ENCODE measurements at places on chromosomes 1 and 21. TPM values are rescaled to one million over a fixed set of nuclear protein-coding genes. Genes with fewer than 3 reads are reported as not detected.

SH2D2A gene
- 6.9 TPM for total RNA-seq

GRCh38 chr1:199901341-199901740 lies 126.2 kb upstream of the NR5A2 start:
- H3K27me3 ChIP-seq: no peaks in the 10 kb centered on the region
- H3K36me3 ChIP-seq: peaks cover 11% of the 10 kb centered on the region

DNA sequence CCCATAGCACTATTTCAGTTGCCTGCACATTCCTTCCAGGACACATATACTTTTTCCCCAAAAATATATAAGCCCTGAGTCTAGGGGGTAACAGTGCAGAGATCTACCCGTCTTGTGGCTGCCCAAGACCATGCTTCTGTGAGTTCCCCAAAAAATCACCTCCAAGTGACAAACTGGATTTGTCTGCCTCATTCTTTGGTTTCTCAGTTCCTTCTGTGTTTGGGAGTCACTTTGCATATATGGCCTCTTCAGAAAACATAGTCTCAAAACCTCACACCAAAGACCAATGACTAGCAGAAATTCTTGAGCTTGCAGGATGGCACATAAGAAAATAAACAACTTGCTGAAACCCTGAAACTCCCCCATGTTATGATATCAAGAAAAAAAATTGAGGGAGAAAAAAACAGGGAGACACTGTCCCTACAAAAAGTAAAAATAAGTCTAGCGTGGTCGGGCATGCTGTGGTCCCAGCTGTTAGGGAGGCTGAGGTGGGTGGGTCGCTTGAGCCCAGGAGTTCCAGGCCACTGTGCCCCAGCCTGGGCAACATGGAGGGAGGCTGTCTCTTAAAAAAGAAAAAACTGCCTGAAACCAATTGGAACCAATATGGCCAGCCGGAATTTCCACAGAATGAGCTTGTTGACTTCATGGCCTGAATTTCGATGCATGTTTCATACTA lies 8.0 kb downstream of the JMJD4 start:
- peak overlapping the region; percentile 24 for H3K4me3 ChIP-seq
- no peak overlapping the region for H3K27ac ChIP-seq
- peaks cover 25% of the 10 kb centered on the region for H3K36me3 ChIP-seq
- peaks cover 40% of the 10 kb centered on the region for H3K4me1 ChIP-seq
- peaks cover 23% of the 10 kb centered on the region for H3K27me3 ChIP-seq
- DNase-seq: no peak

DNA sequence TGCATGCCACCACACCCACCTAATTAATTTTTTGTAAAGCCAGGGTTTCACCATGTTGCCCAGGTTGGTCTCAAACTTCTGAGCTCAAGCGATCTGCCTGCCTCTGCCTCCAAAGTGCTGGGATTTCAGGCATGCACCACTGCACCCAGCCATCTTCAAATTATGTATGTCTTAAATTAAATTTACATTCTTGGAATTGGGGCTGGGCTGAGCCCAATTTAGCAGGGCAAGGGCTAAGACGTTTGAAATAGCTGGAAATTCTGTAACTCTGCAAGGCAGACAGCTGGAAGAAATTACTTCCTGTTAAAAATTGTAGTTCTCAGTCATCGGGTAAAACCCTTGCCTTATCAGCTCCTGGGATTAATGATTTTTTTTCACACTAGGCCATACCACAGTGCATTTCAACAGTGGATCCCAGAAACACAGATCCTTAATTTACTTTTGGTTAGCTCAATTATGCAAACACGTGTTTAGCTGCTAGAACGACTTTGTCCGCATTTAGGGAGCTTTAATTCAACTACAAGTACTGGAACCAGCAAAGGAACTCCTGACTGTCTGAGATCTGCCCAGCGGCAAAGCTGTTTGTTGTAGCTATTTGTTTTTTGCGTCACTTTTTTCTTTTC lies 83.3 kb downstream of the OLFML3 start:
- no peak overlapping the region for H3K27ac ChIP-seq
- H3K4me3 ChIP-seq: no peak overlapping the region
- peaks cover 24% of the 10 kb centered on the region for H3K36me3 ChIP-seq
- peaks cover 24% of the 10 kb centered on the region for H3K27me3 ChIP-seq
- no peak for DNase-seq

DNA sequence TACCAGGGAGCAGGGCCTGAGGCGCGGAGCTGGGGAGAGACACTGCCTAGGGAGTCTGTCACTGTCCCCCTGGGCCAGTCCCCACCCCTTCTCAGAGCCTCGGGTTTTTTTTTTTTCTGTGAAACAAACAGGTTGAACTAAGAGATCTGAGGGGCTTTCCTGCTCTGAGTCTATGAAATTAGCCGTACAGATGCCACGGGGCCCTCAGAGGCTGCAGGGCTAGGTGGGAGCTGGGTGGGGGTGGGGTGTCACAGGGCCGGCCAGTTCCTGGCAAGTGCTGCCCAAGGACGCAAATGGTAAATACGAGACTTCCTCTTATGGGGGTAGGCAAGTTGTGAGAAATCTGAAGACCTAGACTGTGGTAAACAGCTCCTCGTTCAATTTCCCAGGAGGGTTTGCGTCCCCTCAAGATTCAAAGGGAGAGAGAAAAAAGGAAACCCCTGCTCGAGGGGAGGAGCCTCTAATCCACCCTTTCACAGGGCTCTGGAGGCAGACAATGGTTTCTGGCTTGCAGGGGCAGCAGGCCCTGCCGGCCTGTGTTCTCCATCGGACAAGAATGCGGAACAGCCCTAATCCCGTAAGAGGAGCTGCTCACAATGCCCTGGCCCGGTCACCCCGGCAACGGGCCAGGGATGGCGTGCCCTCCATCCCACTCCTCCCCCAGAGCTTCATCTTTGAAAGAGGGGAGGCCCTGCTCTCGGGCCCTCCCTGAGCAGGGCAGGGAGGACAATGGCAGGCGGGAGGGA lies 7.8 kb downstream of the NUAK2 start:
- peaks cover 32% of the 10 kb centered on the region for H3K36me3 ChIP-seq
- peak overlapping the region; percentile 54 for H3K4me3 ChIP-seq
- peak overlapping the region; percentile 99 for H3K27ac ChIP-seq

DNA sequence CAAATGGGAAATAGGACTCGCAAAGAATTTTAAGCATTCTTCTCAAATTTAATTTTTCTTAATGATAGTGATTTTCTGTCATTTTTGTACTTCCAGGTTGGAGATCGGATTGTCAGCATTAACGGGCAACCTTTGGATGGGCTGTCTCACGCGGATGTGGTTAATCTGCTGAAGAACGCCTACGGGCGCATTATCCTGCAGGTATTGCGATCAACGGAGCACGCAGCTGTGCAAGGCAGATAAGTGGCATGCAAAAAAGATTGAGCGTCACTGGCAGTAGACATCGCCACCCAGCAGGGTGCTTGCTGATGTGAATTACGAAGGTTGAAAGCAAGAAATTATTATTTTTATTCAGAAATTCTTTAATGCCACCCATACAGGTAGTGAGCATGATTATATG lies 65.9 kb upstream of the L1TD1 start:
- no peaks in the 10 kb centered on the region for H3K27me3 ChIP-seq
- no peak overlapping the region for H3K27ac ChIP-seq
- H3K36me3 ChIP-seq: peaks cover 7% of the 10 kb centered on the region
- no peak overlapping the region for H3K4me3 ChIP-seq
- H3K4me1 ChIP-seq: peaks cover 10% of the 10 kb centered on the region
- no peak for DNase-seq

CLCA4 gene
- not detected for total RNA-seq

DNA sequence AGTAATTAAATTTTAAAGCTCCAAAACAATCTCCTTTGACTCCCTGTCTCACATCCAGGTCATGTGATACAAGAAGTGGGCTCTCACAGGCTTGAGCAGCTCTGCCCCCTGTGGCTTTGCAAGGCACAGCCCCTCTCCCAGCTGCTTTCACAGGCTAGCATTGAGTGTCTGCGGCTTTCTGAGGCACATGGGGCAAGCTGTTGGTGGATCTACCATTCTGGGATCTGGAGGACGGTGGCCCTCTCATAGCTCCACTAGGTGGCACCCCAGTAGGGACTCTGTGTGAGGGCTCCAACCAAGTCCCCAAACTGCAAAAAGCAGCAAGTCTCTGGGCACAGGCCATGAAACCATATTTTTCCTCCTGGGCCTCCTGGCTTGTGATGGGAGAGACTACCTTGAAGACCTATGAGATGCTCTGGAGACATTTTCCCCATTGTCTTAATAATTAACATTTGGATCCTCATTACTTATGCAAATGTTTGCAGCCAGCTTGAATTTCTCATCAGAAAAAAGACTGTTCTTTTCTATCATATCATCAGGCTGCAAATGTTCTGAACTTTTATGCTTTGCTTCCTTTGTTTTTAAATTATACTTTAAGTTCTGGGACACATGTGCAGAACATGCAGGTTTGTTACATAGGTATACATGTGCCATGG lies 554.1 kb upstream of the OLFM3 start:
- DNase-seq: peak; percentile 75
- H3K27me3 ChIP-seq: no peaks in the 10 kb centered on the region
- no peak overlapping the region for H3K4me3 ChIP-seq
- H3K27ac ChIP-seq: no peak overlapping the region
- H3K4me1 ChIP-seq: no peaks in the 10 kb centered on the region

DNA sequence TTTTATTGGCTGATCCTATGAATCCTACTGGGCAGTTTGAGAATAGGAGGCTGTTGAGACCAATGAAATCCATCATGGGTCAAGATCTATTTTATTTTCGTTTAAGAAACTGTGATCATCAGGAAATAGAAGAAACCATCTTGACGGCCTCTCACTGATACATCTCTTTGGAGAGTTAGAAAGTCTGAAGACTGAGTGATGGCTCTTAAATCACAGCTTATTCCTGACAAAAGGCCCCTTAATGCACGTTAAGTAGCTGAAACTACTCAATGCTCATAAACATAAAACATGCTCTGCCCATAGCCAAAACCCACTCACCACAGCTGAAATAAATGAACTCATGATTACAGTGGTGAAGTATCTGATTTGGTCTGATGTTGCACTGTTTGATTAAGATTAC lies 784.5 kb upstream of the NEGR1 start:
- peaks cover 24% of the 10 kb centered on the region for H3K4me1 ChIP-seq
- H3K4me3 ChIP-seq: no peak overlapping the region
- DNase-seq: no peak
- H3K36me3 ChIP-seq: peaks cover 20% of the 10 kb centered on the region

GRCh38 chr1:220315070-220315839 lies 43.0 kb upstream of the RAB3GAP2 start:
- H3K4me1 ChIP-seq: peaks cover 6% of the 10 kb centered on the region
- H3K27me3 ChIP-seq: no peaks in the 10 kb centered on the region
- no peaks in the 10 kb centered on the region for H3K36me3 ChIP-seq
- no peak overlapping the region for H3K27ac ChIP-seq
- H3K4me3 ChIP-seq: no peak overlapping the region
- no peak for DNase-seq

RPE65 gene
- total RNA-seq: not detected

DNA sequence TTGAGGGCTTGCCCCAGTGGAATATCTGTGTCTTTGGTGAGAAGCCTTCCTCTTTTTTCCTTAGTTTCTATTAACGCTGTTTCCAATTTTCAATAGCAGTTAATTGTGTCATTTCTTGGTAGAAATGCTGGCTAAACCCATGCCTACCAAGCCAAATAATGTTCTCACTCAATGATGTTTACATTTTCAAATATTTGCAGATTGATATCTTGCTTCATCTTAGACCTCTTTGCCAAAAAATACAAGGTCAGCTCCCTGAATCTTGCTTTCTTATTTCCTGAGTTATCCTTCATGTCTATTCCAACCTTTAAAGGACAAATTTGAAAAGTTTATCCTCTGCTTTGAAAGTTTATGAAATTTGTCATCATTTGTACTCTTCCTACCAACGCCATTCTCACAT lies 5.1 kb downstream of the KCNJ15 start:
- H3K27ac ChIP-seq: no peak overlapping the region
- DNase-seq: no peak
- no peaks in the 10 kb centered on the region for H3K36me3 ChIP-seq
- no peaks in the 10 kb centered on the region for H3K27me3 ChIP-seq

TNFAIP8L2 gene
- not detected for total RNA-seq

- H3K27ac ChIP-seq: no peak overlapping the region
- H3K4me3 ChIP-seq: peak overlapping the region; percentile 94
- peaks cover 36% of the 10 kb centered on the region for H3K4me1 ChIP-seq
- H3K27me3 ChIP-seq: peaks cover 35% of the 10 kb centered on the region
- no peak for DNase-seq
- H3K36me3 ChIP-seq: 0 out of 2 replicates have a peak, but pooled peaks cover 7% of the 10 kb centered on the region
Observed at GRCh38 chr1:181089017-181089675, 646 bp downstream of the IER5 start.

DNA sequence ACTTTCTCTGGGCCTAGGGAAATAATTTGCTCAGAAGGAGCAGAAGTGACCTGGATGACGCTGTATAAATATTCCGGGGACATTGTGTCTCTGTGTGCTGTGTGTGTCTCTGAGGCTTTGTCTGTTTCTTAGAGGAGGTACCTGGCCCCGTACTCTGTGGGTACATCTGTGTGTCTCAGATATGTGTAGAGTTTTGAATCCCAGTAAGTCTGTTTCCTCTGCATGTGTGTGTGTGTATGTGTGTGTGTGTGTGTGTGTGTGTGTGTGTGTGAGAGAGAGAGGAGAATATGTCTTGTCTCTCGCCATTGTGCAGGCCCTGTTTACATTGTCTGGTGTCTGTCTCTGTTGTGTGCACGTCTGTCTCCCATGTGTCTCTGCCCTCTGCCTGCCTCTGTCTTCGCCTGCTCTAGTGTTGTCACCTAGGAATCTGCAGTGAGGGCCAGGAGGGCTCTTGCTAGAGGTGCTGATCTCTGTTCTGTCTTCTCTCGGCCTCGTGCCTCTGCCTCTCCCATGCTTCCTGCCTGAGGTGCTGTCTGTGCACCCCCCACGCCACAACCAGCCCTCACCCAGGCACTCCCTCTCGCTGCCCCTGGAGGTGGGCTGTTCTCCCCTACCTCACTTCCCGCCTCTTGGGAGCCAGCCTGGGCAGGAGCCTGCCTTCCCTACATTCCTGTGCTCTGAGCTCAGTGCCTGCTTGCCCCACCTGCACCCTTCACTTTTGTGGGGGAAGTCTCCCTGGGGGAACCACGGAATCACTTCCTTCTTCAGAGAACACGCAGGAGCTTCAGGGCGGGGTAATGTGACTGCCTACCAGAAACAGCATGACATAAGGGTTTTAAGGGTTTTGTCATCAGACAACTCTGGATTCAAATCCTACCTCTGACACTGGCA lies 5.9 kb downstream of the MAP7D1 start:
- no peaks in the 10 kb centered on the region for H3K36me3 ChIP-seq
- peaks cover 41% of the 10 kb centered on the region for H3K4me1 ChIP-seq
- H3K4me3 ChIP-seq: peak overlapping the region; percentile 67
- DNase-seq: no peak

INAVA gene
- 41.2 TPM for total RNA-seq

DIO1 gene
- total RNA-seq: not detected

DNA sequence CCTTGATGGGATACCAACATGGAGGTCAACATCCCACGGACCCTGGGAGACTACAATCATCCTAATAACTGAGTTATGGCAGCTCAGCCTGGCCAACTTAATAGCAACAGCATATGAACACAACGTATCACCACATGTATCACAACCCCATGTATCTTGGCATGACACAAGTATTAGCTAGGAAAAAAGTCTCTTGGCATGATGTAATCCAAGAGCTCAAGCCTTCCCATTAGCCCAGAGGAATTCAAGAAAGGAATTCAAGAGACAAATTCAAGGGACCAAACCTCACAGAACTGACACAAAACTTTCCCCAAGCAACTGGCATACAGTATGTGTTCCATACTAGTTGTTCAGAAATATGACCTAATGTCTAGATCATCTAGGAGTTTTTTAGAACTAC lies 100.9 kb upstream of the HMGB4 start:
- no peak overlapping the region for H3K27ac ChIP-seq
- H3K36me3 ChIP-seq: peaks cover 2% of the 10 kb centered on the region
- H3K27me3 ChIP-seq: no peaks in the 10 kb centered on the region
- no peak for DNase-seq

- DNase-seq: peak; percentile 58
- H3K36me3 ChIP-seq: peaks cover 24% of the 10 kb centered on the region
- peak overlapping the region; percentile 27 for H3K4me3 ChIP-seq
- peak overlapping the region; percentile 97 for H3K27ac ChIP-seq
- peaks cover 29% of the 10 kb centered on the region for H3K4me1 ChIP-seq
- H3K27me3 ChIP-seq: no peaks in the 10 kb centered on the region
Observed at GRCh38 chr1:11944358-11944931, 9.9 kb downstream of the PLOD1 start.

All from WTC11 (cell line).